ENCODE measurements at places on chromosomes 13 and 19. TPM values are rescaled to one million over a fixed set of nuclear protein-coding genes. Genes with fewer than 3 reads are reported as not detected.

DNA sequence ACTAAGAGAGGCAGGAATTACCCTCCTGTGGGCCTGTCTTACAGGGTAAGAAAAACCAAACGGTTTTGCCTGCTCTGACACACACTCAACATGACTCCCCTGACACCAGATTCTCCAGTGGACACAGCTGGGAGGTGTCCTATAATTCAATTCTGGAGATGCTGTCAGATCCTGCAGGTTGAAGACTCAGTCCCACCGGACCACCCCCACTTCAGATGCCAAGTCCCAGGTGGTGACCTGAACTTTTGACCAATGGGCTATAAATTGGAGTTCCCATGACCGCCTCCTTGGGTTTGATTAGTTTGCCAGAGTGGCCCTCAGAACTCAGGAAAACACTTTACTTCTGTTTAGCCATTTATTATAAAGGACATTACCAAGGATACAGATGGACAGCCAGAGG lies 52.6 kb downstream of the RGCC start:
- DNase-seq, result no peak

DNA sequence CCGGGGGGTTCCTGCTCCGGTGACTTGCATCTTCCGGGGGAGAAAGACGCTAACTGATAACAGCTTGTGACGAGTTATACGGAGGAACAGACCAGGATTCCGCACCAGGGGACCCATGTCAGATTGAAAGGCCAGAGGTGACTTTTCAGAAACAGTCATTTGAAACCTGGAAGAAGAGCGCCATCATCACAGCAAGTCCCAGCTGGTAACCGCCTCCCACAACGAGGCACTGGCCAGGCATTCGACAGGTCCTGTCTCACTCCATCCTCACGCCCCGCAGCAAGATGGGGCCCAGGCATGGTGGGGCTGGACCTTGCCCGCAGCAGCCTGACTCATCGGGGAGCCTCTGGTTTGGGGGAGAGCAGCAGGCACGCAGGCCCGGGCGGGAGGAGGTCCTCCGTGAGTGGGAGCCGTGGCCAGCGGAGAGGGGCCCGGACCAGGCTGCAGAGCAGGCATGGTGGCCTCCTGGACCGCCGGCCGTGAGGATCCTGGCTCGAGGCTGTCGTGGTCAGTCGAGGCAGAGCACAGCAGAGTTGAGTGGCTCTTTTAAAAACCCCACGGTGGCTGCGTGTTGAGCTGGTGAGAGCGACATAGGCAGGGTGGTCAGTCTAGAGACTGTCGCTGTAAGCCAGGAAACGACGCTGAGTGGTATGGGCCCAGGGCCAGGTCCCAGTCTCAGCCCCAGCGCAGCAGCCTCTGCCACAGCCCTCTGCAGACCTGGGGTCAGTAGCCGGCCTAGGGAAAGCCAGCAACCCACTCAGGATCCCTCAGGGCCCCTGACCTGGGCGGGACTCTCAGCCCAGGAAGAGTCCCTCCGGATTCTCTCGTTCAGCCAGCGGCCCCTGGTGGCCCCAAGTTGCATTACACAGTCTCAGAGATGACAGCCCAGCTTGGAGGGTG lies 94.9 kb upstream of the MCF2L start:
- DNase-seq, result peak; percentile 79

DNA sequence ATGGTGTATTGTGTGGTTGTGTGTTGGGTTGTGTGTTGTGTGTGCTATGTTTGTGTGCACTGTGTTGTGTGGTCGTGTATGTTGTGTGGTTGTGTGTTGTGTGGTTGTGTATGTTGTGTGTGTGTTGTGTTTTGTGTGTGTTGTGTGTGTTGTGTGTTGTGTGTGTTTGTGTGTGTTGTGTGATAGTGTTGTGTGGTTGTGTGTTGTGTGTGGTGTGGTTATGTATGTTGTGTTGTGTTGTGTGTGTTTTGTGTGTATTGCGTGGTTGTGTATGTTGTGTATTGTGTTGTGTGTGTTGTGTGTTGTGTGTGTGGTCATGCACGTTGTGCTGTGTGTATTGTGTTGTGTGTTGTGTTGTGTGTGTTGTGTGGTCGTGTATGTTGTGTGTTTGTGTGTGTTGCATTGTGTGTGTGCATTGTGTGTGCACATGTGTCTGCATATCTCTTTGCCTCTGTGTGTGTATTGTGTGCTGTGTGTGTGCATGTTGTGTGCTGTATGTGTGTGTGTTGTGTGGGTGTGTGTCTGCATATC lies 2.9 kb downstream of the C3 start:
- DNase-seq, result no peak

DNA sequence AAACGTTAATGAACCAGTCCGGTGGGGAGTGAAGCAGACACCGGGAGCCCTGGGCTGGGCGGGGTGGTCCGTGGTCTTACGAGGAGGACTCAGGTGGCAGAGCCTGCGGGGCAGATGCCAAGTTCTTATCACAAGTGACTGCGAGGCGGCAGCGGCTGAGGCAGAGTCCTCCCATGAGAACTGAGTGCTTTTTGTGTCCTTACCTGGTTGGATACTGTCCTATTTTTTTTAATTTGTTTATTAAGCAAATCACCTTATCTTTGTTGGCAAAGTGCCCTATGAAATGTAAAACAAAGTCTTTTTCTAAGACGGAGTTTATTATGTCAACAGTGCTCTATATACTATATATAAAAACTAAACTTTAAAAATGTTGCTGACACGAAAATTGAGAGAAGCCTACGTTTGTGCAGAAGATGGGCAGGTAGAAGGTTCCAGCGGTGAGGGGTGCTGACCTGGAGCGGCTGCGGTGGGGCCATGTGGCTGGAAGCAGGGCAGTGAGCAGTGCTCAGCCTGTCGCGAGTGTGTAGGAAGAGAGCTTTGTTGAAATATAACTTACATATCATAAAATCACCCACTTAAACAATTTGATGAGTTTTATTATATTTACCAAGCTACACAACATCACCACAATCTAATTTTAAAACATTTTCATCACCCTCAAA lies 82.2 kb downstream of the ATP11A start:
- no peak for DNase-seq

- no peak for DNase-seq
Observed at GRCh38 chr19:11179716-11180297, 17.5 kb downstream of the KANK2 start.

DNA sequence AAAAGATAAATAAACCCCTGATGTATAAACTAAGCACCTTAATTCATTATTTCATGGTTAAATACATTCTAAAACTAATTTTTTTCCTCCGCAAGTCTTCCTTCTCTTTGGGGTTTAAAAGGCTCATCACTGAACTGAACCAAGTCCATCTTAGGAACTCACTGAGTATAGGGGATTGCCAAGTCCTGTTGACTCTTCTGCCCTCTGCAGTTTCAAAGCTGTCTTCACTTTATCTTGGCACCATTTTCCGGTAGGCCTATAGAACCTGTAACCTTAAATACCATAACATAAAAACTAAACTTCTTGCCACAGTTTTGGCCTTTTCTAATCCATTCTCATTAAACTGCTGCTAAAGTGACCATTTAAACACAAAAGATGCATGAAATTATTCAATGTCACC lies 66.5 kb upstream of the USPL1 start:
- DNase-seq, result no peak

DNA sequence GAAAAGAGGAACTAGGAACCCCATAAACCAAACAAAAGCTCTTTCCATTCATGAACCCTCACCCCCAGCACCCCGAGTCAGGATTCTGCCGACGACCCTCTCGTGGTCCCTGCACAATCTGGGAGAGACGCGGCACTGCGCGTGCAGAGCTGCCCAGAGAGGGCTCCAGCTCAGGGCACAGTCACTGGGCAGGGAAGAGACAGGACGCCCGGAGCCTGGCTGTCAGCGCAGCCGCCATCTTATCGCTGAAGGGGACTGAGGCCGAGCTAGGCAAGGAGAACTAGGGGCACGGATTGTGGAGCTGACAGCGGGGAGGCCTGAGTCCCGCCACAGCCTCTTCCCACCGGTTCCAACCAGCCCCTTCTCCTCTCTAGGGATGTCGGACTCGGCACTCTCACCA lies 349 bp downstream of the ZNF98 start:
- no peak for DNase-seq

The PLIN4 gene
- 164 TPM for total RNA-seq

The ZNF699 gene
- total RNA-seq, result 2.7 TPM

The SHANK1 gene
- total RNA-seq, result 0.23 TPM

The PCDH20 gene
- total RNA-seq, result 4.6 TPM

The ZNF431 gene
- total RNA-seq, result 14.4 TPM

The WDR87 gene
- total RNA-seq, result 0.04 TPM

Data from heart right ventricle (tissue), 16 donors.